ENCODE measurements at places on chromosomes 4 and X.

DNA sequence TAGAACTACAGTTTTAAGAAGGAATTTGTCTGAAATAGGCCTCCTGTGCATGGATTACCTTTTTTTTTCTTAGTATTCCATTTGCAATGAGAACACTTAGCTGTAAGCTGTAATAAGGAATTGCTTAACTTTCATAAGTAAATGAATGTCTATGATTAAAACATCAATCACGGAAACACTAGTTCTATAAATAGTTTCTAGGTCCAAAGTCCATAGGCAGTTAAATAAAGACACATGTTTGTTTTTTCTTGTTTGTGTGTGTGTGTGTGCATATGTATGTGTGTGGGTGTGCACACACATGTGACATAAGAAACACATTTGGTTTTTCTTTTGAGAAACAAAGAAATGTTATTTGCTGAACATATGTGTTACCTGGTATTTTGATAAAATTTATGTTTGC is 11.2 kb downstream of the GPRIN3 start:
- DNase-seq: no peak

- no peak for DNase-seq
Measured at GRCh38 chr4:123856689-123857545, 460.3 kb downstream of the SPRY1 start.

- no peak for DNase-seq
Measured at GRCh38 chrX:139475432-139475831, 55.1 kb upstream of the F9 start.

DNA sequence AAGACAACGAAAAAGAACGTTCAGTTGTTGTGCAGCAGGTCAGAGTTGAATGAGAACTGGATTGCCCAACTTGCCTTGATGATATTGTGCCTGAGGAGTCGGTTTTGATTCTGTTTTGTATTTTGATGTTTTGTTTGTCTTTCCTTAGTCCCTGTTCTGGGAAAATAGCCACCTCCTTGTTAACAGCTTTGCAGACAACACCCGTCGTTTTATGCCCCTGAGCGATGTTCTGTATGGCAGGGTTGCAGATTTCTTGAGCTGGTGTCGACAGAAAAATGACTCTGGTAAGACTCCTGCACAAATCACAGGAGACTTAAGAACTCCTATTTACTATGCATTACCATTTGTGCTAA is 4.5 kb downstream of the BST1 start:
- no peak for DNase-seq

DNA sequence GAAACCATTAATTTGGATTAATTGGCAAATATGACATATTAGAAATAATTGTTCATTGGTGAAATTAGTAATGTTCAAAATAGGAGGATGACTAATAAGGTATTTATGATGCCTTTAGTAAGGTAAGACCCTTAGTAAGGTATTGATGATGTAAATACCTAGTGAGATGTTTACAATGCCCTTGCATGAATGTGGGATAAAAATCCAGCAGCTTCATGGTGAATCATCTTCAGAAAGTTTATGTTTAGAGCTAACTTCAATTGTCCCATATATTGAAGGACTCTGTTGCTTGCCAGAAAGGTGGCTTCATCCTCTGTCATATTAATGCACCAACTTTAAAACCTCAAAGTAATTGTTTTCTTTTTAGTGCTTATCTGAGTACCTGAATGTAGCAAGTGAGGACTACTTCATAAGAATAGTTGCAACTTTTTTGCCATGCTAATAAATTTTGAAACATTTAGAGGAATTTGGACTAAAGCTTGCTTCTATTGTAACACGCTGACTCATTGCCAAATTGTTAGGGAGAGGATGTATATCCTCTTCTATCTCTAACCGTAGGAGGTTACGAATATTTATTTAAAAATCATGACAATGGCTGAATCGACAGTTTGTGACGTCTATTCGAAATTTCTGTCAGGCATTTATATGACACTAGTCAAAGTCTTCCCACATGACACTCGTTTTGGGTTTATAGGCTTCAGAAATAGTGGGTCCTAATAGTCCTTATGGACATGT is 174.1 kb upstream of the HS3ST1 start:
- DNase-seq: no peak

DNA sequence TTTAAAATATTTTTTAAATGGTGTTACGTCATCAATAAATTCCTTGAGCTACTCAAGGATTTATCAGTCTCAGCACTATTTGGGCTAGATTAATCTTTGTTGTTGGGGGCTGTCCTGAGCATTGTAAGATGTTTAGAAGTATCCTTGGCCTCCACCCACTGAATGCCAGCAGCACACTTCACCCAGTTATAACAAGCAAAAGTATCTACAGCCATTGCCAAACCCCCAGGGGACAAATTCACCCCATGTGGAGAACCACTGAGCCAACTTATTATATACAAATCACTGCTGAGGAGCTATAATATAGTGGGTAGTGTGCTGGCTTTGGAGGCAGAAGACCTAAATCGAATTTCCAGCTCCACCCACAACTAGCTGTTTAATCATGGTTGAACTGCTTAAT is 58.3 kb downstream of the ATP10D start:
- DNase-seq: no peak

DNA sequence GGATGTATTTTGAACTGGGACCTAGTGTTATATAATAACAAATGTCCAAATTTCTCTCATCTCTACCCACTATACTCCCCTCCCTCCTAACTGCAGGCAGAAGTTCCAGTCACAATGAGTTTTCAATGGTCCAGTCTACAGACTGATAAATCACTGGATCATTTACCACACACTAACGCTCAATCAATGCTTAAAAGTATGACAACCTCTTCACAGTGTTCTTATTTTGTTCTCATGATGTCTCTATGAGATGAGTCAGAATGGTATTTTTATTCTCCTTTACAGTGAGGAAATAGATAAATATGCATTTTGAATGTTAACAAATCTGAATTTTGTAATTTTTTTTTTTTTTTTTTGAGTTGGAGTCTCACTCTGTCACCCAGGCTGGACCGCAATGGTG is 83.7 kb upstream of the ETNPPL start:
- DNase-seq: no peak

- no peak for DNase-seq
Measured at GRCh38 chr4:112677519-112678091, 40.7 kb downstream of the LARP7 start.

DNA sequence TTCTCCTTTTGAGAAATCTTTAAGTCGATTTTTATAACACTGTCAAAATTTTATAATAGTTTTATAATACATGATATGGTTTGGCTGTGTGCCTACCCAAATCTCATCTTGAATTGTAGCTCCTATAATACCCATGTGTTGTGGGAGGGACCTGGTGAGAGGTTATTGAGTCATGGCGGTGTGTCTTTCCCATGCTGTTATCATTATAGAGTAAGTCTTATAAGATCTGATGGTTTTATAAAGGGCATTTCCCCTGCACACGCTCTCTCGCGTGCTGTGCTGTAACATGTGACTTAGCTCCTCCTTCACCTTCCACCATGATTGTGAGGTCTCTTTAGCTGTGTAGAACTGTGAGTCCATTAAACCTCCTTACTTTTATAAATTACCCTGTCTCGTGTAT is 364.0 kb upstream of the SPANXN4 start:
- no peak for DNase-seq

Measured in CD4-positive, alpha-beta T cell treated with Interleukin-12 subunit alpha and Interleukin-12 subunit beta, for 1 hour (primary cell).